ENCODE measurements at places on chromosomes 2 and 18.
A peak's percentile ranks its signal among the peaks of the same experiment; 100 is the strongest.

DNA sequence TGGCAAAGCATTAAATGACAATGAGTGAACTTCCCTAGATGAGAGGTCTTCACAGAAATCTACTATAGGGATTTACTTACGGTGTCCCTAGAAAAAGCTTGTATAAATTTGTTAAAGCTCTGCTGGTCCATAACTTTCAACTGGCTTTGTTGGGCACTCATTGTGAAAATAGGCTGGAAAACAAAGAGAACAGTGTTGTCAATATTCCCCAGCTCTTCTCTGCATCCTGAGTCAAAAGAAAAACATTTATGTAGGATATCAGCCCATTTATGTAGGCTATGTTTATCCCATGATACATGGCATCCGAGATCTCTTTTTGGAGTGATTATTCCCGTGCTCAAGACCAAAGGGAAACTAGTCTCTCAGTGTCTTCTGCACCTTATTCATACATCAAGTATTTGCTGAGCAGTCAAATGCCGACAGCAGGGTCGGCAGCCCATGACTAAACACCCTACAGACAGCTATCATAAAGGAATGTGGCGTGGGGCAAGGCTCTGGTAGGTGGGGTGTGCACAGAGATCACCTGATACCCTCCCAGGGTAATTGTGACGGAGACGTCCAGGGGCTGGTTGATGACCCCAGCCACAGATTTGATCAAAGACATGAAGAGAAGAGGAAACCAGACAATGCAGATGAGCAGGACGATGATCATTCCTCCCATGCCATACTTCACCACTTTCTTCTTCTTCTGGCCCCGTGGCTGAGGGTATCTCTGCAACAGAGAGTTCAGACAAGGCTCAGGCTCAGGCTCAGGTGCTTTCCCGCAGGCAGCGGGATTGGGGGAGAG, 155.9 kb downstream of the NAPG start:
- no peak for DNase-seq

DNA sequence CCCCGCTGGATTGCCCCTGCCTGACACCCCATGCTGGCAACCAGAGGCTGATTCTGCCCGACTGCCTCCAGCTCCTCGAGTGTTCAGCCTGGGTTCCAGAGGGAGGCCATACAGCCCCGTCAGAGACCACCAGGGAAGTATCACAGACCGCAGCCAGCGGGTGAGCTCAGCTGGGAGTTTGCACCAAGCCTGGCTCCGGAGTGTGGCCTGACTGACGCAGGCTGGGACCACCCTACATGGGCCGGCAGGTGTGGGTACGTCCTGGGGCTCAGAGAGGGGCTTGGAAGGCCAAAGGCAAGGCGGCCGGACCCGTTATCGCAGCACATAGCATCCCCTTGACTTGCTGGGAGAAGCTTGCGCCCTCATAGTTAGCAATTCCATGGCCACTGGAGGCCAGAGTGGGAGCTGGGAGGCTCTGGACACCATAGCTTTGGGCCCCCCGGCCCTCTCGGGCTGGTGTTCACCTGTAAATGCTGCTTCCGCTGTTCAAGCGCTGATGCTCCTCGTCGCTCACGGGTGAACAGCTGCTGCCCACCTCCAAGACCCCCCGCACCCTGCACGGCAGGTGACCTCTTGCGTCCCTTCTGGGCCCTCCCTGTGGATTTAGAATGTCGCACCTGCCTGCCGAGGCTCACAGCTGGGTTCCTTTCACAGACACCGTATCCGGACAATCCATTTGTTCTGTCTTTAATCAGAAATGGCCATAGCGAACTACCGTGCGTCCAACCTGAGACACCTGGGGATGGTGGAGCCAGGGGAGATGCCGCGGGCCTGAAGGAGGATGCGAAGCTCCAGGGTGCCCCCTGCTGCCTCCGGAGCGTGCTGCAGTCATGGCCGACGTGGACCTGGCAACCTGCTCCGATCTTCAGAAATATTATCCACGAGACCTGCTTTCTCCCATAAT, 31.2 kb upstream of the SLC66A3 start:
- peak; percentile 68 for DNase-seq

DNA sequence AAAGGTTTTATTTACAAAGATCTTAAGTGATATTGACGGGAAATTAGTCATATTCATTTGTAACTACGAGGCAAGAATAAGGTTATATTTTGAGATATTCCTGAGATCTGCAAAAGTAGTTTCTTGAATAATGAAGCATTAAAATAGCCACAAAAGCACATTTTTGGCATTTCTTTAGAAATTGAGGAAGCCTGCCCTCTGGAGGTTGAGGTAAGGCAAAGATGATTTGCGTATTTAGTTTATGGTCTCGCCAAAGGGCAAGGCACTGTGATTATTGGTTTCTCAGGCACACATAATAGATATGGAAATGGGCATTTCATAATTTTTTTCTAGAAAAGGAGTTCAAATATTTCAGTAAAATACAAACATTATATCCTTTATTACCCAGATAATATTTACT, 143.7 kb upstream of the RPRM start:
- no peak for DNase-seq

DNA sequence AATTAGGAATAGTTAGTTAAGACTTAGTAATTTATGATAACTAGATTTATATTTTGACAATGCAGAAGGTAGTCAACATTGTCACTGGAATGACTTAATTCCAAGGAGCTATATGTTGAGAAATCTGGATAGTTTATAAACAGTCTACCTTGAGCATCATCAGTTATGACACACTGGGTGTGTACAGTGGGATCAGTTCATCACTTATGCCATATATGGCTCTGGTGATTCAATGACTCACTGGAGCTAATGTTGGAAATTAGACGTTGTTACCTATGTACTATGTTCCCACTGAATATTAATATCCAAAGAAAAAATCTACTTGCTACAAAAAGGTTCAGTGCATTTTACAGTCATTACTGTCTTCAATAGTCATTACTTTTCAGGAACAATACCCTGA, 34.0 kb upstream of the ITPRID2 start:
- no peak for DNase-seq

All from tongue (tissue), 3 donors.